ENCODE measurements at places on chromosomes 5 and 9.

- DNase-seq = no peak
Measured at GRCh38 chr5:173623789-173624188, 7.3 kb upstream of the BOD1 start.

DNA sequence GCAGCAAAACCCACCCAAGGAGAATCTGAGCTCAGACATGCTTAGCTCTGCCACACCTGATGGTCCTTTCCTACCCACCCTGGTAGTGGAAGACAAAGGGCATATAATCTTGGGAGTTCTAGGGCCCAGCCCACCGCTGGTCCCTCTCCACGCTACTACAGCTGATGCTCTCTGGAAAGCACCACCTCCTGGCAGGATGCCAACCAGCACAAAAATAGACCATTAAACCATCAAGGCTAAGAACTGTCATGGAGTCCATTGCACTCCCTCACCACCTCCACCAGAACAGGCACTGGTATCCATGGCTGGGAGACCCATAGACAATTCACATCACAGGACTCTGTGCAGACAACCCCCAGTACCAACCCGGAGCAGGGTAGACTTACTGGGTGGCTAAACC lies 111.0 kb upstream of the IL7R start:
- no peak for DNase-seq

DNA sequence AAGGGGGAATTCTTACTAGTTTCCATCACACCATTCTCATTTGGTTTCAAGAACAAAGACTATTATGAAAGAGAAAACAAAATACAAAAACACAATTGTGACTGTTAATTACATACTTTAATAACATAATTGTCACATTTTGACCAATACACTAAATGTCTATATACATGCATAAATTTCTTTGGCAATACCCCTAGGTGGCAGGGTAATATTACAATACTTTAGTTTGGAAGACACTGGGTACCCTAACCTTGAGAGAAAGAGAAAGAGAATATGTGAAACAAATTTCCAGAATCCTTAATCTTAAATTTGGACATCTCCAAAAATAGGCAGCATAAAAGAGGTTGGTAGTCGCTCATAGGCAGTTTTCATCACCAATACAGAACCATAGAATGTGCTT lies 619.6 kb upstream of the ADAMTS16 start:
- DNase-seq = no peak

DNA sequence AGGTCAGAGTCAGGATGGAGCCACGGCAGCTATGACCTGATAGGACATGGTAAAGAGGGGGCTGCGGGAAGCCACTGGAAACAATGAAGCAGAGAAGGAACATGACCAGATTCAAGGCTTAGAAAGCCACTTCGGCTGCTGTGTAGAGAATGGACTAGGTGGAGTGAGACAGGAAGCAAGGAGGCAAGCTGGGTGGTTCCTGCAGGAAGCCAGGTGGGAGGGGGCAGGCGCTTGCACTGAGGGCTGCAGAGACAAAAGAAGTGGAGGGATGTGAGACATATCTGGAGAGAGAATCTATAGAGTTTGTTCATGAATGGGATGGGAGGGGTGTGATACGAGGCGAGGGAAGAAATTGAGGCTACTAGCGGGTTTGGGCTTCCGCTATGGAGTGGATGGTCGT lies 19.0 kb upstream of the N4BP3 start:
- DNase-seq = no peak

DNA sequence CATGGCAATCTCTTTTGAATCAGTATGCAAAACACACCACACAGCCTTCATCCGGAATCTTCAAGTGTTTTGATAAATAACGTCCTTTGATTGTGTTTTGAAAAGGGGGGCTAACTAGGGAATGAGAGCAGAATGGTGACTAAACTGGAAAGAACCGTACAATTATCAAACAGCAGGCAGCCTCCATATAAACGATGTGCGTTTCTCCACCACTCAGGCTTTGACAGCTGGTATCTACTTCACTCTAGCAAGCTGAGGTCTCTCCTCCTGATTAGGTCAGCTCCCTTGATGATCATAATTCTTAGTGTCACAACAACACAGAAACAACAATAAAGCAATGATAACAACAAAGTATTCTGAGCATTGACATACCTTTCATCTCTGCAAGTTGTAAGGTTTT lies 465.9 kb downstream of the TUSC1 start:
- DNase-seq = no peak

DNA sequence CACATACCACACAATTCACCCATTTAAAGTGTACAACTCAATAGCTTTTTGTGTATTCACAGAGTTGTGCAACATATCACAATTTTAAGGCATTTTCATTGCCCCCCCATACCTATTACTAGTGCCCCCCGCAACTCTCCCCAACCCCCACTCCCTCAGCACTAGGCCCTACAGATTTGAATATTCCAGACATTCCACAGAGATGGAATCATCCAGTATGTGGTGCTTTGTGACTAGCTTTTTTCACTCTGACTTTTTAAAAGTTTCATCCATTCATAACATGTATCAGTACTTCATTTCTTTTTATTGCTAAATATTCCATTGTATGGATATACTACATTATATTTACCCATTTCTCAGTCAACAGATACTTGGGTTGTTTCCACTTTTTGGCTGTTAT lies 102.9 kb upstream of the LRRTM2 start:
- DNase-seq = no peak

GRCh38 chr9:105414947-105415661 lies 32.7 kb upstream of the FSD1L start:
- peak; percentile 18 for DNase-seq

DNA sequence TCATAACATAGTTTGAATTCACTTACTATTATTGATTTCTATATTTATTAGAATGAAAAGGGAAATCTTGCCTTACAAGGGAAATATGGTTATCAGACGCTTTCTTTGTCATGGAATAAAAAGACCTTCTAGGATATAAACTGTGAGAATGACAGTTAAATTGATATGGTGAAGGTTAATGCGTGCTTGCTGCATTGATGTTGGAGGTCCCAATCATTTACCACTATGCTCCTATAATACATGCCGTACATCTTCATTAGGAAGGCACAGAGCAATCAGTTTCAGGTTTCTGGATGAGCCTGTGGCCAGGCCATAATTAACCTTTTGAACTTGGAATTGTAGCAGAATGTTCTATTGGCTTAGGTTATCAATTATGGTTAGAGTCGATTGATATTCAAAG lies 201.4 kb upstream of the TLX3 start:
- DNase-seq = no peak

DNA sequence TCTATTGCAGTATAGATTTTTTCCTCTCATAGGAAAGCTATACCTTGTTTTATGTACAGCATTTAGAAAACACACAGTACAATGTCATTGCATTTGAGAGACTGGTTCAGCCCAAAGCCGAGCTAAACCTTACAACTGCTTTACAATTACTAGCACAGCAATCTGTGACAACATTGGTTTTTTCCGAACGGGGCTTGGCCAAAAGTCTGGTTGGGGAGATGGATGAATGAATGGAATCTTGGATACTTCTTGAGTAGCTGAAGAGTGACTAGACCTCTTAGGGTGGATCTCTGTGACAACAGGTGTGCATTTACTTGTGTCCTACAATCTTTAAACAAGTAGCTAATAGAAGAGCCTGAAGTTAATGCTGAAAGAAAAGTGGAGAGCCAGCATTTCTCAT lies 1.2 kb downstream of the SGCD start:
- no peak for DNase-seq

DNA sequence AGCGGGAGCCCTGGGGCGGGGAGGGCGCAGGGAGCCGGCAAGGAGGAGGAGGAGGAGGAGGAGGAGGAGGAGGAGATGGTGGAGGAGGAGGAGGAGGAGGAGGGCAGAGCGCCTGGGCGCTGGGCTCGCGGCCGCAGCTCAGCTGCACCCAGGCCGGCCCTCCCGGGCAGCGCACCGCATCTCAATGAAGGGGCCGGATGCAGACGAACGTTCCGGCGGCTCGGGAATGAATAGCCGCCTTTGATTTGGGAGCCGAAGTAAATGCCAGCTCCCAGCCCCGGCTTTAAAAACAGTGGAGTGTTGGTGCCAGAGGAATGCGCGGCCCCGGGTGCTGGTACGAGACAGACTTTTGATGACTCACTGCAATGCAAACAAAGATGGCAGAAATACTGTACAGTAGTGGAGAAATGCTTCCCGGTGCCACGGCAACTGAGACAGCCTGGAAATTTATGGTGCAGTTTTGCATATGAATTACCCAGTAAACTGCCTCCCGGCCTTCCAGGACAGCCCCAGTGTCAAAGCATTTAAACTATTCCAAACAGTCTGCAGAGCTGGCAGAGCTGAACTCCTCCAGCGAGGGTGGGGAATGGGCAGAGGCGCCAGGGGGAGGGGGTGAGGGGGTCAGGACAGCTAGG lies 43.1 kb downstream of the NACC2 start:
- peak; percentile 95 for DNase-seq

- no peak for DNase-seq
Measured at GRCh38 chr5:101346447-101346846, 443.4 kb upstream of the ST8SIA4 start.

- DNase-seq = peak; percentile 88
Measured at GRCh38 chr9:136245219-136246150, at the start of gene QSOX2. Gene QSOX2 (minus strand): TSS chr9:136245812. CDS start chr9:136245803, 9 bp downstream.

- no peak for DNase-seq
Measured at GRCh38 chr5:34410411-34411139, 245.6 kb upstream of the RAI14 start.

DNA sequence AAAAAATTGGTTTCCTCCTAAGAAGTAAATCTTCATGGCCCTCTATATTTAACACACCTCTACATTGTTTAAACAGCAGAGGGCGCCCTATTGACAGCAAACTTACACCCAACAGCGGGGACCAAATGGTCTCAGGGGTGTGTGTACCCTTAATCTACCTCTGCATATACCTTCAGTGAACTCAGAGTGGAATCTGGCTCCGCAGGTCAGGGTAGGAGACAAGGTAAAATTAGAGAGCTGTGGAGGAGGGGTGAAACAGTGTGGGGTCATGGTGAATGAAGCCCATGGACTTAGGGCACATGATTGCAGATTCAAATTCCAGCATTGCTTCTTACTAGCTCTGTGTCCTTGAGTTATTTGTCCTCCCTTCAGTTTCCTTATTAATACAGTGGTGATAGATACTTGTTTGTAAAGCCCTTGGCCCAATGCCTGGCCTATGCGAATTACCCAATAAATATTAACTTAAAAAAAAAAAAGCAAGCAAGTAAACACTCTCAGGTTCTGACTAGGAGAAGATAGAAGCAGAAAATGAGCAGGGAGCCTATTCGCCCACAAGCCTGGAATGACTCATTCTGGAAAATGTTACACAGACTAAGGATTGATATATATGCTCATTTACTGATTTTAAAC lies 122.9 kb downstream of the CAVIN4 start:
- DNase-seq = no peak

- DNase-seq = no peak
Measured at GRCh38 chr5:169716287-169716686, 79.2 kb downstream of the DOCK2 start.

DNA sequence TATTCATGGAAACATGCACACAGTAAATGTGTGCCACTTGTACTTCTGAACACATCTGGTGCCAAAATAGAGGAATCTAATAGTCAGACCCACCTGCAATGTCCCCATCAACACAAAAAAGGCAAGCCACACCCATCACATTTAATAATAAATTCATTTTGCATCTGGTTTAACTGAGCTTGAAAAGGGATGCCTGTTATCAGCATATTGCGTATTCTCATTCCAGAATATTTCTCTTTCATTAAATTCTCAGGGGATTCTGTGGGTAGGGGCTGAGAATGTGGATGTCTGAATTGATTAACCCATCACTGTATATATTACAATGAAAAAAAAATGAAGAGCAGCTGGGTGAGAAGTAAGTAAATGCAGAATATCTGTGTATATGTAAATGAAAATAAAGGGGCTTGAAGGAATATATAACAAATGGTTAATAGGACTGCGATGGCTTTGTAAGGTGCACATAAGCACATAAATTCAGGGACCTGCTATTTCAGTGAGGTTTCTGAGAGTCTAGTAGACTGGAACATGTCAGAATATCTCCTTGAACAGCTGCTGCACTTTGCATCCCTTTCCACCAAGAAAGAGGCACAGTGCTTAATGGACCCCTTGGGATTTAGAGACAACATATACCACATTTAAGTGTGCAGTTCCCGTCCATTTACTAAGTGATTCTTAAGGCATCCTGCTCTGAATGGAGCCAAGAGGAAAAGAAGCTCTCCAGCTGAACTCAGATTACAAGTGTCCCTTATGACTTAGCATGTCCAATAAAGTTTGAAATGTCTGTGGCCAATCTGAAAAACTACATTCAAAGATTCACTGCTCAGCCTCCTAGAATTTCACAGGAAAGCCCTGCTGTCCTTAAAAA lies 104.1 kb upstream of the NIPBL start:
- no peak for DNase-seq

DNA sequence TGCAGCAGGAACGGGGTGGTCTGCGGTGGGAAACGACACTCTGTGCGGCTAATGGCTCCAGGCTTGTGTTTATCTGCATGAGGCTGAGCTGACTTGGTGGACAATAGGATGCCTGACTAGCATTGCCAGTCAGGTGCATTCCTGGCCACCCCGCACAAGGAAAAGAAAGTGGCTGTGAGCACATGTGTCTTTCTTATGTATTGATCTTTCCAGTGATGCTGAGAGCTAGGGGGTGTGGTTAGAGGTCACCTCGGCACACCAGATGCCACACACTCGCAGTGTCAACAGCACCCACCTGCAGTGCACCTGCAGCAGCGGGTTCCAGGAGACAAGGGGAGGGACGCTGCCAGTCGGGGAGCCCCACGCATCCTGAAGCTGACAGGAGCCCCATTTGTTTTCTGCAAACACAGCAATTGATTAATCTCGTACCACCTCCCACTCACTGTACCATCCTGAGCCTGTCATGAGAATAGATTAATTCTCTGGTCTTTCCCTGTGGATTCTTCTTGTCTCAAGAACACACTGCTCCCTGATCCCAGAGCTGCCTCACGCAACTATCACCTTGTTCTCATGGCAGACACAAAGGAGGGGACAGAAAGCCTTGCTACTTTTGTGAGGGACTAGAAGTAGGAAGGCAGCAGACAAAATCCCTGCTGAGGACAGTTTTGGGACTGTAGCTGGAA lies 251.7 kb upstream of the WWC1 start:
- no peak for DNase-seq

DNA sequence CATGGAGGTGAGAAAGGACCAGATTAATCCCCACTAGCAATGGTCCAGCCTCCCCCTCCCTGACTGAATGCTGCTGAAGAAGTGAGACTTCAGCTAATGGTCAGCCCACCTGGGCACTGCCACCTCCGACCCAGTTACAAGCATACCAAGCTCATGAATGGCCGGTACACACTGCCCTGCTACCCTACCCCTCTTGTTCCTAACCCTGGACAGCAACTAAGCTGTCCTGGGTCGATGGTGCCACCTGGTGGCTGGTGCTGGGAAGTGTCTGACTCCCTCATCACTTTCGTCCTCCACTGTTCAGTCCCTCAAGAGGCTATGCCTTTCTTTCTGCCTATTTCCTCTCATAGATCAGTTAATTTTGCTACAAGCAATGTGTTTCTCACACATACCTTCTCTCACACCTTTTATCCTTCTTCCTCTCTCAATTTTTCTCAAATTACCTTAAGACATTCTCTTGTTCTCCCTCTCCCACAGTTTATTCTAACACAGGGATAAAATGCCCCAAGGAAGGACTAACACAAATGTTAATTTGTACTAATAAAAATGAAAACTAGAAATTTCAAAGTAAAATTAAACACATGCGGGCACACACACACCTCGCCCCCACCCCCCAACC lies 42.4 kb downstream of the PAX5 start:
- peak; percentile 36 for DNase-seq

- DNase-seq = no peak
Measured at GRCh38 chr5:139752506-139753473, 42.8 kb upstream of the PSD2 start.

- DNase-seq = no peak
Measured at GRCh38 chr9:16708656-16709435, 161.6 kb downstream of the BNC2 start.

GRCh38 chr5:127086589-127086988 lies 13.3 kb upstream of the C5orf63 start:
- no peak for DNase-seq
